SJSA1 (cell line): ENCODE measurements at places on chromosomes 6 and 20.
A peak's percentile ranks its signal among the peaks of the same experiment; 100 is the strongest.

- no peak for DNase-seq
Measured at GRCh38 chr20:60138256-60139220, 180.3 kb downstream of the CDH26 start.

- peak; percentile 19 for DNase-seq
Measured at GRCh38 chr6:13523826-13524622, 36.6 kb upstream of the GFOD1 start.

GRCh38 chr20:42968746-42969145 is 221.0 kb downstream of the PTPRT start:
- no peak for DNase-seq

DNA sequence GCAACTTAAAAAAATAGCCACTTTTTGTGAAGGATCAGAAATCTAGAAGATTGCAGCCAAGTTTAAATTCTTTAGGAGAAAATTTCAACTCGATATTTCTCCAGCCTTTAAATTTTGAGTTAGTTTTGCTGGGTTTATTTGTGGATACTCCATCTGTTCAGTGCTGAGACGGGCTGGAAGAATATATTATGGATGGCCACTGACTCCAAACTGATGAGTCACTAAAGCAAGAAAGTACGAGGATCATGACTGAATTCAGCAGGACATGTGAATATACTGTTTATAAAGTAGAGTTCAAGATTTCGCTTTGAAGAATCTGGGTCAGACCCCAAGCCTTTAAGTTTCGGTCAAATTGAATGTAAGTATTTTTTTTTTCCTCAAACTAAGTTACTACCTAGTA is 199.5 kb downstream of the ADGRB3 start:
- DNase-seq: no peak

DNA sequence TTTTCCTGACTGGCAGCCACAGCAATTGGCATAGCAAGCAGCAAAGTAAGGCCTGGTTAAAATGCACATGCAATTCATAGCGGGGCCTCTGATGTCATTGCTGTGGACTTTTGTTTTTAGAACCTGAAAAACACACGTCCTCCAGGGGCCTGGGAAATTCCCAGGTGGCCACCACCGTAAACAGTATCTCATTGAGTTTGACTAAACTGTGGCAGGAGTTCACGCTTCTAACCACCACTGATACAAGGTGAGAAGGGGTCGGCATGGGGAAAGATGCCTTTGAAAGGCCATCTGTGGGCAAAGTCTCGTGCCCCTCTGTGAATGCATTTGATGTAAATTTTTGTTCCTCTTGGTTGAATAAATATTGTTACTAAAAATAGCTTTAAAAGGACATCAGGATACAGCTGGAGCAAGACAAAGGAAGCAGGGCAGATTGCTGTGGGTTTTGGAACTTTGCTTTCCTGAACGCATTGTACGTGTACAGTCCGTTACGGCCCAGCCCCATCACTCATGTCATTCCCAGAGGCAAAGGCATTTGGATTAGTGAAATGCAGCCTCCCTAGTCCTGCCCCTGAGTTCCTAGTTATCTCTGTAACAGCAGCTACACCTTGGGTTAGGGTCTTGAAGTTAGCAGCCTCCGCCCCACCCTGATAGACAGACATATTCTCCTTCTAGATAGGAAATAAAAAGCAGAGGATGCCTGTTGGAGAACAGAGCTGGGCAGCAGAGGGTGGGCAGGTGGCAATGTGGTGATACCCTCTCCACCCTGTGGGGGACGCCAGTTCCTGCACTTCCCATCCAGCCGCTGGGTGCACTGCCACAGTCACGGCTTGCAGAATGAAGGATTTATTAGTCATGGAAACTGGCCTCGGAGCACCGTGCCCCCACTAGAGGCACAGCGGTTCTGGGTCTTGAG is 80.3 kb downstream of the ZDHHC14 start:
- DNase-seq: peak; percentile 78

- DNase-seq: peak; percentile 51
Measured at GRCh38 chr6:129766959-129767728, 57.2 kb upstream of the ARHGAP18 start.

DNA sequence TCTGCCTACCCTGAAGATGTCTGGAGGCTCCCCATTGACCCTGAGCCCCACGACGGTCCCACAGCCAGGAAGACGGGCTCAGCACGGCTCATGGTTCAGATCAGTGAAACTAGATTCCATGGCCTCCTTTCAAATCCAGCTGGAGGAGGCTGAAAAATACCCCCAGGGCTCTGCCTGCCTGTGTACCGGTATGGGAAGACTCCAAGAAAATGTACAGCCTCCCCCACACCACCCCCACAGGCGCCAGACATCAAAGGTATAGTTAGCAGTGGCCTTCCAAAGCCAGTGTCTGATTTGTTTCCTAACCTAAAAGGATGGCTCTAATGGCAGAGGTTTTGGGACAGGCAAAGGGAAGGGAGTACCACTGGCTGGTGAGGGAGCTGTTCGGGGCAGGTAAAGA is 86.2 kb upstream of the SNAP25 start:
- DNase-seq: no peak

DNA sequence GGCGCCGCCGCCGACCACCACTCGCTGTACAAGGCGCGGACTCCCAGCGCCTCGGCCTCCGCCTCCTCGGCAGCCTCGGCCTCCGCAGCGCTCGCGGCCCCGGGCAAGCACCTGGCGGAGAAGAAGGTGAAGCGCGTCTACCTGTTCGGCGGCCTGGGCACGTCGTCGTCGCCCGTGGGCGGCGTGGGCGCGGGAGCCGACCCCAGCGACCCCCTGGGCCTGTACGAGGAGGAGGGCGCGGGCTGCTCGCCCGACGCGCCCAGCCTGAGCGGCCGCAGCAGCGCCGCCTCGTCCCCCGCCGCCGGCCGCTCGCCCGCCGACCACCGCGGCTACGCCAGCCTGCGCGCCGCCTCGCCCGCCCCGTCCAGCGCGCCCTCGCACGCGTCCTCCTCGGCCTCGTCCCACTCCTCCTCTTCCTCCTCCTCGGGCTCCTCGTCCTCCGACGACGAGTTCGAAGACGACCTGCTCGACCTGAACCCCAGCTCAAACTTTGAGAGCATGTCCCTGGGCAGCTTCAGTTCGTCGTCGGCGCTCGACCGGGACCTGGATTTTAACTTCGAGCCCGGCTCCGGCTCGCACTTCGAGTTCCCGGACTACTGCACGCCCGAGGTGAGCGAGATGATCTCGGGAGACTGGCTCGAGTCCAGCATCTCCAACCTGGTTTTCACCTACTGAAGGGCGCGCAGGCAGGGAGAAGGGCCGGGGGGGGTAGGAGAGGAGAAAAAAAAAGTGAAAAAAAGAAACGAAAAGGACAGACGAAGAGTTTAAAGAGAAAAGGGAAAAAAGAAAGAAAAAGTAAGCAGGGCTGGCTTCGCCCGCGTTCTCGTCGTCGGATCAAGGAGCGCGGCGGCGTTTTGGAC is 2.0 kb downstream of the SOX4 start:
- peak; percentile 42 for DNase-seq

GRCh38 chr6:45851034-45851400 is 164.6 kb downstream of the CLIC5 start:
- DNase-seq: no peak

DNA sequence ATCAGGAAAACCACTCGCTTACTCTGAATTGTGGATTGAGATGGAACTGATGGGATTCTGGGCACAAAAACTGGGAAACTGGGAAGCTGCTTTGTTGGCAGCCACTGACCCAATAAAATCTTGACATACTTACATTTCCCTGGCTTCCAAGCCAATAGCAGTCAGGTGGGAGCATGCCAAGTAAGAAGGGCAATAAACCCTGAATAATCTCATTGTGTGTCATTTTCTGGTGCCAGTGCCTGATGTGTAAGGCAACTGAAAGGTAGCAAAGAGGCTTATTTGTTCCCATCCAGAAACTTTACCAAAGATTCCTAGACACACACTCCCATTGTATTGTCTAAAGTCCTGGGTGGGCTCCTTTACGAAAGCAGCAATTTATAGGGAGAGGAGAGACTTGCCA is 93.2 kb downstream of the TBX18 start:
- peak; percentile 45 for DNase-seq

DNA sequence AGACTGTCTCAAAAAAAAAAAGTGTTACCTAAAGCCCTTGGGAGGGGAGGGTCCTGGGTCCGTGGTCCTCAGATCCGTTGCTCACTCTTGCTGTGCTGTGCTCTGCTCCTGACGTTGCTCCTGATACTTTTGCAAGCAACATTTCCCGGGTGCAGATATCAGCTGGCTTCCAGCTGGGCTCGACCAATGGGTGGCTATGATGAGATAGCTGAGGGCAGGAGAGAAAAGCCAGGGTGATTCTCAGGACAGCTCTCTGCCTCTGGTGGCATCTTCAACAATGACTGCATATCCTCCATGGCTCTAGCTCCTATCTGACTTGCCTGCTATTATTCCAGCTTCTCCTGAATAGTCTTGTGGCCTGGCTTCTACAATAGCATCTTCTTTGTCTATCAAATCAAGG is 134.5 kb downstream of the RPS12 start:
- no peak for DNase-seq

- DNase-seq: no peak
Measured at GRCh38 chr6:75619230-75619899, 17.7 kb downstream of the SENP6 start.

DNA sequence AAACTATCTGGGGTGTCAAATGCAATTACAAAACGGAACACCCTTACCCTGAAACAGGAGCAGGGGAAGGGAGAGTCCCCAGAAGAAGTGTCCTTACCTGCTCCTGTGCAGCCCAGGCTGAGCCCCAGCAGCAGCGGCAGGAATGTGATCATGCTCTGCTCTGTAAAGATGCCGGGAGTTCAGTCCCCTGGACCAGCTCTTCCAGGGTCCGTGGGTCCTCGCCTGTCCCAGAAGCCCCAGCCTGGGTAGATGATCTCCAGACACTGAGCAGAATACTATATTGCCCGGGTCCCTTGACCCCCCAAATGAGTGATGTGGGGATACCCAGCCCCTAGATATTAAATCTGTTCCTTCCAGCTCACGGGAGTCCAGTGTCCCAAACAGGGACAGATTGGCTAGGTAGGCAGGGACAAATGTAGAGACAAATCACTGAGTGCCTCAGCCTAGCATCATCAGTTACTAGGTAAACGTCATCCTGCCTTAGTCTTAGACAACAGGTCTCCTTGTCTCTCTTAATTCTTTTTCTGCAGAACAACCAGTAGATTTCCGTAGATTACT is at the start of gene HLA-DMB:
HLA-DMB (minus strand) TSS at position 373 of the 558 bp plus-strand sequence; CDS start at position 152, 221 bp downstream.
- no peak for DNase-seq

- peak; percentile 79 for DNase-seq
Measured at GRCh38 chr20:25372584-25373336, 17.9 kb downstream of the ABHD12 start.

- peak; percentile 28 for DNase-seq
Measured at GRCh38 chr6:142207265-142207877, 60.3 kb downstream of the VTA1 start.

DNA sequence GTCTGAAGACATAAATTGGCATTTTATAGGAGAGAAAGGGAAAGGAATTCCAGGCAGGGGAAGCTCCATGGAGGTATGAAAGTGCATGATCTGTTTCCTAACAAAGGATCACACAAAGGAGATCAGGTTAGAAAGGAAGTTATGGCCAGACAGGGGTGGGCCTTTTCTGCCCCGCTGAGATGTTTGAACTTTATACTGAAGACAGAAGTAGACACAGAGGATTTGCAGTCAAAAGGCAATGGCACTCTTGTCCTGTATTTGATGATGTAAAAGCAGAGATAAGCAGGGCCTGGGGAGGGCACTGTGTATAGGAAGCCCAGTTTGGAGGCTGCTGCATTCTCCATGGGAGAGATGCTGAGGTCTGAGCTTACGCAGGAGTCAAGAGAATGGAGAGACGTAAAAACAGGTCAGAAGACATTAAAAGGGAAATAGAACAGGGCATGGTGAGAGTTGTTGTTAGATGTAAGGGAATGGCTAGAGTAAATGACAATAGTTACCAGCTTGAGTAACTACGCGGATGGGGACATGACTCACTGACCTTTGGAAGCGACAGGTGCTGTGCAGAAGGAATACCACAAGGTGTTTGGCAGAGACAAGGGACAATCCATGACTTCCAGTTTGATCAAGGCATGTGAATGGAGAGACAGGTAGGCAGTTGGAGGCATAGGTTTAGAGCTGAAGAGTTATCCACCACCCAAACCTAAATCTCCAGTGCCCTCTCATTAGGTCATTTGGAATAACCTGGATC is 190.6 kb upstream of the SASH1 start:
- no peak for DNase-seq

DNA sequence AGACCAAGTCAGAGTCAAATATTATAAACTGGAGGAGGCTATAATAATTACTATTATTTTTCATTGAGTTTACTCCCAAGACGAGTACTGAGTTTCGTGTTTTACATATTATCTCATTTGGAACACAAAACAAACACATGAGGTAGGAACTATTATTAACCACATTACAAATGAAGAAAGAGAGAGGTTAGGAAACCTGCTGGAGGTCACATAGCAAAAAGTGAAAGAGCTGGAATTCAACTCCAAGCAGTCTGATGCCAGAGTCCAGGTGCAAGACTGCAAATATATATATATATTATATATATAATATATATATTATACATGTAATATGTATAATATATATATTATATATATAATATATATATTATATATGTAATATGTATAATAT is 7.3 kb downstream of the RNF24 start:
- no peak for DNase-seq

DNA sequence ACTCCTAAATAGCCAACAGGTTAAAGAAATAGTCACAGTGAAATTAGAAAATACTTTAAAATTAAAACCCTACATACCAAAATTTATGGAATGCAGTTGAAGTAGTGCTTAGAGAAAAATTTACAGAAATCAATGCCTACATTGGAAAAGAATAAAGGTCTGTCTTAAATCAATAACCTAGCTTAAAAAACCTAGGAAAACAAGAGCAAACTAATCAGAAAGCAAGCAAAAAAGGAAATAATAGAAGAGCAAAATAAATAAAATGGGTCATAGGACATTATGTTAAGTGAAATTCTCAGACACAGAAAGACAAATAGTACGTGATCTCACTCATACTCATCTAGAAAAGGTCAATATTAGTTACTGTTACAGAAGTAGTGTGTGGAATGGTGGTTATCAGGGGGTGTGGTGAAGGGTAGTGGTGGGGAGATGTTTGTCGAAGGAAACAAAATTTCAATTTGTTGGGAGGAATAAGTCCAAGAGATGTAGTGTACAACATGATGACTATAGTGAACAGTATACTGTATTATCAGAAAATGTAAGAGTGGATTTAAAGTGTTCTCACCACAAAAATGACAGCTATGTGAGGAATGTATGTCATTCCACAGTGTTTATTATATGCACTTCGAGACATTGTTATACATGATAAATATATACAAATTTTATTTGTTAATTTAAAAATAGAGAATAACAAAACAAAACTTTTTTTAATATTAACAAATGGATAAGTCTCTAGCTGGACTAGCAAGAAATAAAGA is 423.6 kb downstream of the CDH26 start:
- no peak for DNase-seq

- no peak for DNase-seq
Measured at GRCh38 chr6:16832721-16833120, 71.5 kb upstream of the ATXN1 start.
